ENCODE measurements at places on chromosomes 1 and 21.

- no peak for DNase-seq
Observed at GRCh38 chr1:234093107-234093506, 188.6 kb downstream of the SLC35F3 start.

GRCh38 chr1:98698625-98699024 lies 37.1 kb downstream of the SNX7 start:
- DNase-seq: no peak

DNA sequence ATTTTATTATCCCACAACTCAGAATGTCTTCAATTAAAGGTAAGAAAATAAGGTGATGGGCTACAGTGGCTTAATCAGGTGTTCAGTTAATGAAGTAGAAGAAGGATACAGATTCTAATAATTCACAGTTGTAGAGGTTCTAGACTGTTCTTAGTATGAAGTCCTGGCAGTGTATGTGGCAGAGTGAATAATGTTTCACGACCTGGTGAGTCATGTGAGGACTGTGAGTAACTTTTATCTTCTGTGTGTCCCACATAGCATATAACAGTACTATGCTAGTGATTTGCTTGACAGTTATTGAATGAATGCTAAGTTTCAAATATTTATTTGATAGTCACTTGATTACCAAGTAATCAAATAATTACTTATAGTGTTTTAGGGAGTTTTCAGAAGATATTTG lies 20.0 kb downstream of the SLC16A4 start:
- DNase-seq: no peak

GRCh38 chr1:54884768-54885167 lies 2.2 kb downstream of the DHCR24 start:
- no peak for DNase-seq

- no peak for DNase-seq
Observed at GRCh38 chr1:118339400-118340124, 154.5 kb upstream of the SPAG17 start.

- no peak for DNase-seq
Observed at GRCh38 chr1:215569986-215570824, 3.1 kb downstream of the KCTD3 start.

GRCh38 chr1:18751425-18751824 lies 108.0 kb downstream of the TAS1R2 start:
- no peak for DNase-seq

DNA sequence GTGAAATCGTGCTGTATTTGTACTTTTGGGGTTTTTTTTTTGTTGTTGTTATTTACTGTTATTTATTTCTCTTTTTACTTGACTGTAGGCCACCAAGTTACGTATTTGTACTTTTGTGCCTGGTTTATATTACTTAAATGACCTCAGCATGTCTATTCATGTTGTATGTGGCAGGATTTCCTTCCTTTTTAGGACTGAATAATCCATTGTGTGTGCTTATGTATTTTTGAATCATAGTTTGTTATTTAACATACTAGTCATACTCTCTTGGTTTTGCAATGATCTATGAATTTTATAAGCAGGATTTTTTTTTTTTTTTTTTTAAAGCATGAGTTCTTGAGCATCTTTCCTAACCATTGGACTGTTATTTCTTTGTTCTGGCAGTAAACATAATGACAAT lies 51.2 kb downstream of the RNF2 start:
- DNase-seq: no peak

DNA sequence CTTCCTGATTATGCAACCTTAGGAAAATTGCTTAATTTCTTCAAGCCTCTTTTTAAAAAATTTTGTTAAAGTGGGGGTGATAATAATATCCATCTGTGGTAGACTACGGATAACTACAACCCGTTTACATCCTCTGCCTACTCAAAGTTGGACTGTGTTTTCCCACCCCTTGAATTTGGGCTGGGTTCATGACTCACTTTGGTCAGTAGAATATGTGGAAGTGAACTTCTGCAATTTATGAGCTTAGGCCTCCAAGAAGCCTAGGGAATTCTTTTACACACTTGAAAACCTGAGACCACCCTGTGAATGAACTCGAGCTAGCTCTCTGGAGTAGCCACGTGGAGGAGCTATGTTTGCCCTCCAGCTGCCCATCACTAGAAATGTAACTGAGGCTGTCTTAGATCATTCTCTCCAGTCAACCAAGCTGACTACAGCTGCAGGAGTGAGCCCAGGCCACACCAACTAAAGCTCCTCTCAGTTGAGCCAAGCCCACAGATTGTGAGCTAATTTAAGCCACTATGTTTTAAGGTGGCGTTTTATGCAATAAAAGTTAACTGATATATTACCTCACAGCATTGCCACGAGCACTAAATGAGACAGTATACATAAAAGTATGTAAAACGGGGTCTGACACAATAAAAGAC lies 29.6 kb upstream of the CACHD1 start:
- no peak for DNase-seq

- DNase-seq: no peak
Observed at GRCh38 chr1:108149796-108150467, 50.2 kb downstream of the SLC25A24 start.

DNA sequence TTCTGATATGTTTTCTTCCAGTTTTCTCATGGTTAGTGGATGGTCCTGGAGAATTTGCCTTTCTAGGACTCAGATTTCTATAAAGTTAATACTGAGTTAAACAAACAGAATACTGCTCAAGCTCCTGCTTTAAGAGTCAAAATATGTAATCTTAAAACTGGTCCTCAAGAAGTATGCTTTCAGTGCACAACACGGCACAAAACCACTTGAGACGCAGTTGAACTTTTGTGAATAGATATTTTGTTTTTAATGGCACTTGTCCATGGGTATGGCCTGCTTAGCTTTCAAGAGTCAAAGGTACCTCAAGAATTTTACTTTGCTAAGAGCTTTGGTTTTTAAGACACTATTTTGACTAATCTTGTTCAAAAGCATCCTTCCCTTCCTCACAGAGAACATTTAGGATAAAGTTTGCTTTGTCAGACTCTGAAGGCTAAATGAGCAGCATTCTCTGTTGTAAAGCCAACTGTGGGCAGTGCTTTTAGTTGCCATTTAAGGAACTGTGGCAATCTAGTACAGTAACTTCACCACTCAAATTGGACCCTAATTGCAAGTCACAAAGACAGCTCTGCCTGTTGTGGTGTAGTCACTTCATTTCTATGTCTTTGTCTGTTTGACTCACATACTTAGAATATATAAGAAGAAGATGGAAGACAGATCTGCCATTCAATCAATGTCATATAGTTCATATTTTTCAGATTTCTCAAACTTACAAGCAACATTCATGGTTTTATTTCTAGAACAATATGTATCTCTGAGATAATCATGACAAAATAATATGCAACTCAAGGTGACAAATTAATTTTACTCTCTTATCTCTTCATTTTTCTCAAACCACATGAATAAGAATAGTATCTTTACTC lies 28.8 kb downstream of the SAMD13 start:
- no peak for DNase-seq

DNA sequence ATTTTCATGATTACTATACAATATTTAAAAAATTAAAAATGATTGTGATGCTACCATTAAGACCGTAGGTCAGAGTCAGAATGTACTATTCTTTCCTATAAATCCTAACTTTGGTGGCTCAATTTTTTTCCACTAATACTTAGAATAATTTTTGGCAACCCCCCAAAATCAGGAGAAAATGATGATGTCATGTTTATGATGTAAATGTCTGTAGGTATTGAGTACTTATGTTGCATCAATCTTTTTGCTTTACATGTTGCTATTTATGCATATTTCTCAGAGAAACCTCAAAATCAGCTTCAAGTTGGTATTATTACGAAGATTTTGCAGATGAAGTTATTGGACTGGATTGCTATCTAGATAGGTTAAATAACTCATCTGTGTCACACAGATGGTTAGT lies 371.2 kb downstream of the ADGRL2 start:
- DNase-seq: no peak

- DNase-seq: no peak
Observed at GRCh38 chr1:186958520-186958919, 129.8 kb downstream of the PLA2G4A start.

Data from activated naive CD4-positive, alpha-beta T cell (primary cell).